ENCODE measurements at places on chromosomes 2 and 18.

GRCh38 chr18:36496022-36496421 is 198.5 kb downstream of the FHOD3 start:
- no peak for DNase-seq

GRCh38 chr2:42792583-42793333 is at the start of gene HAAO:
TSS of gene HAAO (minus strand) at chr2:42792583. CDS start at chr2:42792536, 47 bp downstream.
- peak; percentile 78 for DNase-seq

DNA sequence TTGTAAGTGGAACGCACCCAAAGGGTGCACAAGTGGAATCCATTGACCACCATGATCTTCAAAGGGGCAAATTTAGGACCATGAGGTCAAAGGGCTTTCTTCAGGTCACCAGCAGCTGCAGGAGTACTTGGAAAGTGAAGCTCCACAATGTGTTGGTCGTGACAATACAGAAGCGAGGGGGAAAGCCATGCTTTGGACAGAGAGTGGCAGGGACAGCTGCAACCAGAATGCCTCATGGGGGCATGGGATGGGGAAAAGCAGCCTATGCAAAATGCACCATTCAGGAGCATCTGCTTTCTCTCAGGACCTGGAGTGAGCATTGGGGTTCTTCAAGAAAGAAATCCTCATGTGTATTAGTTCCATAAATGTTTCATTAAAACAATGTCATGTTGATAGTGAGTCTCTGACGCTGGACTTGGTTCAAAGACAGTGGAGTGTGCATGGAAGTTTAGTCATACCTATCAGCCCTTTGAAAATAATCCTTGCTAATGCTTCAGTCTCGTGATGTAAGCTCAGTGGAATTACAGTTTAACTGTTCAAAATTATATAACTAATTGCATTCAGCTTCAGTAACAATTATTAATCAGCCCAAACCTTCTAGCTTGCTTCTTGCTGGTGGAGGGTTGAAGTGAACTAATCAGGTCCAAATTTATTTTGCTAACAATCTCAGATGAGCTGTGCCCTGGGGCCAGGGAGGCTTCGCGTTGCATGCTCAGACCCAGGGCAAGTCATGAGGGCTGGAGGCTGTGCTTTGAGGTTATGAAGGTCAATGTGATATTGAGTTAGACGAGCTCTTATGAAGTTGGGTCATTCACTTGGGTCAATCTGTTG is 41.6 kb downstream of the ACKR3 start:
- no peak for DNase-seq

DNA sequence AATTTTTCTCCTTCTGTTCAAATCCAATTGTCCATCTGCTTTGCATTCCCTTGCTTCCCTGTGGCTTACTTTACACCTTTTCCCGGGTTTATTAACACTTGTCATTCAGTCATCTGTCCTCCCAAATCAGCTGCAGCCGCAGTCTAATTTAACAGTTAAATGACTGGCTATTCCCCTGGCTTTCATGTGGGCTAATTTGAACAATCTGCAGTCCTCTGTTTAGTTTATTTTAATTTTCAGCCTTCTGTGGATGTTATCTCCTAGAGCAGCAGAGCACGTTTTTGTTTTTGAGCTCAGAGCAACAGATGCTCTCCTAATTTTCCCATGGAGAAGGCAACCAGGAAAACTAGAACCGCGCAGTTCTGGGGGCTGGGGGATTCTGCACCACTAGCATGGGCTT is 55.0 kb downstream of the MEP1B start:
- no peak for DNase-seq

GRCh38 chr2:142980246-142981068 is 103.0 kb downstream of the KYNU start:
- peak; percentile 36 for DNase-seq

GRCh38 chr2:33929467-33929866 is 330.4 kb upstream of the FAM98A start:
- no peak for DNase-seq

DNA sequence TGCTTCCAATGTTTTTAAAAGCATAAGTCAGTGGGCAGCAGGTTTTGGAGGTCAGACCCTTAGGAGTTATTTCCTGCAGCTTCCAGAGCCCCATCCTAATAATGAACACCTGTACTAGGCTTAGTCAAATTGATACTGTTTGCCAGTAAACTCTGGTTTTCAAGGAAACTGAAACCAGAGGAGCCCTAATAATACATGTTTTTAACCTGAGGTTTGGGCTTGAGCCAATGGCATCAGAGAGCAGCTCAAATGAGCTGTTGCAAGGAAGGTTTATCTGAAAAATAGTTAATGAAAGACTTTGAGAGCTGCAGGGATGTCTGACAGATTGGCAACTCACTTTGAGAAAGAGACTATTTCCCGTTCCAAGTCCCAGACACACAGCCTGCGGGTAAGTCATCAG is 54.6 kb downstream of the DCC start:
- DNase-seq, result no peak

DNA sequence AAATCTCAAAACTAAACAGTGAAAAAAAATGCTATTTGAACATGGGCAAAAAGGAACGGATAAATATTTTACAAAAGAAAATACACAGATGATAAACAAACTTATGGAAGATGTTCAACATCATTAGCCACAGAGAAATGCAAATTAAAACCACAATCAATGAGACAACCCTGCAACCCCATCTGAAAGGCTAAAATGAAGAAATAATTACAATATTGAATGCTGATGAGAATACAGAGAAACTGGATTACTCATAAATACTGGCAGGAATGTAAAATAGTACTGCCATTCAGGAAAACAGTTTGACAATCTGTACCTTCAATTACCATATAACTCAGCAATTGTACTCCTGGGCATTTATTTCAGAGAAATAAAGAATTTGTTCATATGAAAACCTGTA is 193.1 kb upstream of the UBE2E3 start:
- DNase-seq, result no peak

DNA sequence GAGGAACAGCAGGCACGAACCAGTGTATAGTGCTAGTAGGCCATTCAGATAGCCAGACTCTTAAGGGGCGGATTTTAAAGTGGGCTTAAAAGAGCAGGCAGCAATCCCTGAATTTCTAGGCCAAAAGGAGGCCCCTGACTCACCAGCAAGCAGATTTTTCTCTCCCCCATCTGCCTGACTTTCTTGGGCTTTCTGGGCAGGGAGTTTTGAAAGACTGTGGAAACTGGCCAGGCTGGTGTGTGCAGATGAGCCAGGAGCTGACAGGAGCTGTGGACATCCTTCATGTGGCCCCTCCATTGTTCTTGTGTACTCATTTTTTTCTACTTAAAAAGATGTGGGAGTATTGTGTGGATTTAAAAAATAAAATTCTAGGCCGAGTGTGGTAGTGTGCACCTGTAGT is 59.0 kb downstream of the GLI2 start:
- DNase-seq, result no peak

GRCh38 chr2:184644685-184645084 is 46.4 kb downstream of the ZNF804A start:
- DNase-seq, result no peak

DNA sequence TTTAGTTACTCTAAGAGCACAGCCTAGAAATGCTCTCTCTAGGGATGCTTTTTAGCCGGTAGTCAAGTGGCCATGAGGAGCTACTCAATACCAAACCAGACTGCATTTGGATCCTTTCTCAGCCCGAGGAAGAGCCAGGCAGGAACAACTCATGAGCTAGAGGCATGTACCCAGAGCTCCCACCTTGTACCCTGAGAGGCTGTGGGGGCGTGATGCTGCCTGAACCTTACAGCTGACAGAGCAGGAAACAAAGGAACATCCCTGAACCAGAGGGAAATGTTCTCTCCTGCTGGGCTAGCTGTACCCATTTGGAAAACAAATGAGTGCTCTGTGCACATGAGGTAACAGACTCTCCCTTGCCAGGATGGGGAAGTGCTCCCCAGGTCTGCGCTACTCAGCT is 131.6 kb downstream of the OSR1 start:
- no peak for DNase-seq

DNA sequence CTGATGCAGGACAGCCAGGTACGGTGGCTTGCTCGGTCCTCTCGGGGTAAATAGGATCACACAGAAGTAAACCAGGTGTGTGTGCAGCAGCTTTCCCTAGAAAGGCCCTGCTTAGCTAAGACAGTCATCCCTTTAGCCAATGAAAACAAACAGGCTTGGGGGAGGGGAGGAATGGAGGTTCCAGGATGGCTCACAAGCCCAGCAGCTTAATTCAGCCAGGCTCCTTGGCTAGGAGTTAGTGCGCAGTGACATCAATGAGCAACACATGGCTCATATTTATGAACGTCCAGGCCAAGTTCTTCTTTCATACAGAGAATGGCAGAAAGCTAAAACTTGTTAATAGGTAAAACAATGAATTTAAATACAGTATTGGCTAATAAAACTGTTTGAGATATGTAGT is 10.2 kb downstream of the IAH1 start:
- no peak for DNase-seq

DNA sequence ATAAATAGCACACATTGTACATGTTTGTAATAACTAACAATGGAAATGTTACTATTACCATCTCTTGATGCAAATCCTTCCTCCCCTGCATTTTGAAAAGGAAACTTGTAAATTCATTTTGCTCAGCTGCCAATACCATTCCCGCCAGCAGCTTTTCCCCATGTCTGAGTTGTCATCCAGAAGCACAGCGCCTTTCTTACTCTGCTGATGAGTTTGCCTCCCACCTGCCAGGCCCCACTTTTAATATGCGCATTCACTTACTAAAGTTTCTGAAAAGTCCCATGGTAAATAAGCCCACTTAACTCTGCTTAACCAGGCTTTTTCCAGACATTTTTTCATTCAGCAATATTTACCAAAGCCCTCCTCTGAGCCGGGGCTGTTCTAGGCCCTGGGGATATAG is 3.9 kb downstream of the CHST10 start:
- peak; percentile 26 for DNase-seq

DNA sequence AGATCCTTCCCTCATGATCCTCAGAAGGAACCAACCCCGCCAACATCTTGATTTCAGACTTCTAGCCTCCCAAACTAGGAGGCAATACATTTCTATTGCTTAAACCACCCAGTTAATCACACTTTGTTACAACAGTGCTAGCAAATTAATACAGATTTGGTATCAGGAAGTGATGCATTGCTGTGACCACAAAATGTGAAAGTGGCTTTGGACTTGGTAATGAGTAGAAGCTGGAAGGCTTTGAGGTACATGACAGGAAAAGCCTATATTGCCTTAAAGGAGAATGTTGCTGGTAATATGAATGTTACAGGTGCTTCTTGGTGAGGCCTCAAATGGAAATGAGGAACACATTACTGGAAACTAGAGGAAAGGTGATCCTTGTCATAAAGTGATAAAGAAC is 260.3 kb downstream of the SATB2 start:
- no peak for DNase-seq

DNA sequence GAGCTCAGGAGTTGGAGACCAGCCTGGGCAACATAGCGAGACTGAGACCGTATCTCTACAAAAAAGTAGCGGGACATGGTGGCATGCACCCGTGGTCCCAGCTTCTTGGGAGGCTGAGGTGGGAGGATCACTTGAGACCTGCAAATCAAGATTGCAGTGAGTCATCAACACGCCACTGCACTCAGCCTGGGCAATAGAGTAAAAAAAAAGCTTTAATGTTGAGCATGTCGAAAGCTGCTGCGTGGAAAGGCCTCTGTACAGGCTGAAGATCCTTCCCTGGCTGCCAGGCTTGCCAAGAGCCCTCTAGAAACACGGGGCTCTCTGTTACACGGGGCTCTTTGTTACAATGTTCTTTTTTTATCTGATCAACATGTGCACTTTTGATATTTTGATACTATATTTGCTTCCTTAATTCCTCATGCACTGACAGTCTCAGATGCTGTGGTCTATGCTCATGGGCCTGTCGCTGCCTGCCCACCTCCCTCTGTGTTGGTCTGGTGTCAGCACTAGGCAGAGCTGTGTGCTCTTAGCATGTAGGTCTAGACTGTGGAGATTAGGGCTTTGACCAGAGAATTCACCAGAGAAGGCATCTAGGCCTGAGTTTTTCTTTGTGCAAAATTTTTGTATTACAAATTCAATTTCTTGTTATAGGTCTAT is 18.7 kb downstream of the CLK1 start:
- DNase-seq, result no peak

- no peak for DNase-seq
These were observed 54.7 kb downstream of the ASAP2 start for GRCh38 chr2:9261231-9261883.

- peak; percentile 69 for DNase-seq
These were observed 13.4 kb downstream of the NEDD4L start for GRCh38 chr18:58057291-58057965.
